ENCODE measurements at places on chromosomes 12 and 14.

DNA sequence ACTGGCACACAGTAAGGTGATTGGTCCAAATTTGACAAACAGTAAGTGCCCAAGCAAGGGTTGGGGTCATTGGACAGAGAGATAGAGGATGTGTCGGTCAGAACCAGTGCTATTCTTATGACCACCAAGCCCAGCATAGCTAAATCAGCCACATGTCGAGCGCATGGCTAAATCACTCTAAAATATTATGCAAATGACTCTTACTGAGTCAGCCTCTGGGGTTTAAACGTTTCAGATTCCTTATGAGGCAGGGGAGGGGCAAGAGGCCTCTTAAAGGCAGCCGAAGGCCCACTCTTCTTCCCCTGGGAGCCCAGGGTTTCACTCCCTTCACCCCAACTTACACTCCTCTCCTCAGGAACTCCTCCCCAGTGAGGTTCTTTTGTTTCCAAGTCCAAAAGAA, 603 bp upstream of the ENDOU start:
- DNase-seq = no peak

DNA sequence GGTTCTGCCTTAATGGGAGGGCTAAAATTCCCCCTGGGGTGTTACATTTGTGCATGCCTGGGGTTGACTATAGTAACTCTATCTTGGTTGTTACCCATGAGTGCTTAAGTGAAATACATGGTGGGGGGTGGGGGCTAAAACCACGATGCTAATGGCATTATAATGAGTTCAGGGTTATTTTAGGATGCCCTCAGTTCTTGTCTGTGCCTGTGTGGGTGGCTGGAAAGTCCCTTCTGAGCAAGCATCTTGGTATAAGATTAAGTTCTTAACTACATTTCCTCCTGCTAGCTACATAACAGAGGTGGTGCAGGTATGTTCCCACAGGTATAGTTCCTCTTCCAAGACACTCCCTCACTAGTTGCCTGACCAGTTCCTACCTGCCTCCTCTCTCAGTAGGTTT, 822.3 kb downstream of the LRFN5 start:
- no peak for DNase-seq

DNA sequence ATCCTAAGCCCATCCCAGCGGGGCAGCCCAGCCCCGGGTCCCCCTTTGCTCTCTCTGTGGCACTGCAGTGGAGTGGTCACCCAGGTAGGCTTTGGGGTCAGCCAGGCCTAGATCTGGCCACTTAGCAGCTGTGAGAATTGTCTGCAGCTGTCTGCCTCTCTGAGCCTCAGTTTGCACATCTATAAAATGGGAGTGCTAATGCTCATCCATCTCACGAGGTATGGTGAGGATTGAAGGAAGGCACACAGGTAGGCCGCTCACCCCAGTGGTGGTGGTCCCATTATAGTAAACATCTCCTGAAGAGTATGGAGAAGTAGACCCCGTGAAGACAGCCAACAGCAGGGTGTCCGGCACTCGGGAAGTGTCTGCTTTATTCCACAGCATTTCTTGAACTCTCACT, 9.2 kb downstream of the FOXN4 start:
- no peak for DNase-seq

DNA sequence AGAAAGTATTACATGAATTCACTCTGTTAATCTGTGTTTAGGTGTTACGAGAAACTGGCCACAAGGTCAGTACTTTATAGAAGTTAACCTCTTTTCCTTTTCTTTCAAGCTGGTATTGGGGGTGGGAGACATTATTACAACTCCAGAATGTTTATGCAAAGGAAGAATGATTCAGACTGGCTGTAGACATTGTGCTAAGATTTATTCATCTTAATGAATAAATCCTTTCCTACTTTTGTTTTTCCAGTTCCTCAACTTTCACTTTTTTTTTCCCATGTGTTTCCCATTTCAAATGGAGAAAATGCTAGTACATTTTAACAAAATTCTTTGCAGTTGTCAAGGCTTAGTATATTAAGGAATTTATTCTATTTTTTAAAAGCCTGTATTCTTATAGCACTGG, 1.3 kb downstream of the OTOGL start:
- DNase-seq = no peak

DNA sequence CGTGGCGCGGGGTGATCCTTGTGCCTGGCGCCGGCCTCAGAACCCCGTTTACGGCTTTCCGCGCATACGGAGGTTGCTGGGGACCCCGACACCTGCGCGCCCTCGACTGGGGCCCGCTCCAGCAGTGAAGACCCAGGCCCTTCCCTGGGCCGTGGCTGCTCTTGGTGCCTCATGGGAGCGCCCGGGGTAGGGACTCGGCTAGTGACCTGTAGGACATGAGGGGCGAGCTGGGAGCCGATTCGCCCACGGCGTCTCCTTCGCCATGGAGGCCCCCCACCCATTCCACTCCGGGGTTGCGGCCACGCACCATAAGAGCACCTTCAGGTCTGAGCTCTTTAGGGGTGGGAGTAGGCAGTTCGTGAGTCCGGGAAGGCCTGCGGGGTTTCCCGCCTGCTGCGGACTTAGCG, 14.2 kb upstream of the PAX9 start:
- no peak for DNase-seq

GRCh38 chr12:99706736-99707473, 59.4 kb downstream of the GARIN6 start:
- no peak for DNase-seq

GRCh38 chr12:78865516-78865915, 942 bp downstream of the SYT1 start:
- DNase-seq = no peak

DNA sequence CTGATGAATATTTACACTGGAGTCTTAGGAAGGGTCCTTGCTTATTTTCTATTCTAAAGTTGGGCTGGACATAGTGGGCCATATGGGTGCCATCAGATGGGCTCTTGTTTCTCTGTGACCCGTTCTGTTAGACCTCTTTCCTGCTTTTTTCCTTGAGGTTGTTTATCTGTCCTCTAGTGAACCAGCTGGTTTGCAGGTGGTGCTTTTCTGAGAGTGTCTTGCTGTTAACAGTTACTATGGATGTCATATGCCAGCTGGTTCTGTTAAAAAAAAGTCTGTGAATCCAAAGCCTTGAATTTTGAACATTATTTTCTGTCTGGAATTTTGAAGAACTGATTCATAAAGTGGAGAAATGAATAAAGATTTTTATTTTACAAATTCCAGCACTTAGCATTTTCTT, 29.2 kb downstream of the ZC3H14 start:
- DNase-seq = no peak

DNA sequence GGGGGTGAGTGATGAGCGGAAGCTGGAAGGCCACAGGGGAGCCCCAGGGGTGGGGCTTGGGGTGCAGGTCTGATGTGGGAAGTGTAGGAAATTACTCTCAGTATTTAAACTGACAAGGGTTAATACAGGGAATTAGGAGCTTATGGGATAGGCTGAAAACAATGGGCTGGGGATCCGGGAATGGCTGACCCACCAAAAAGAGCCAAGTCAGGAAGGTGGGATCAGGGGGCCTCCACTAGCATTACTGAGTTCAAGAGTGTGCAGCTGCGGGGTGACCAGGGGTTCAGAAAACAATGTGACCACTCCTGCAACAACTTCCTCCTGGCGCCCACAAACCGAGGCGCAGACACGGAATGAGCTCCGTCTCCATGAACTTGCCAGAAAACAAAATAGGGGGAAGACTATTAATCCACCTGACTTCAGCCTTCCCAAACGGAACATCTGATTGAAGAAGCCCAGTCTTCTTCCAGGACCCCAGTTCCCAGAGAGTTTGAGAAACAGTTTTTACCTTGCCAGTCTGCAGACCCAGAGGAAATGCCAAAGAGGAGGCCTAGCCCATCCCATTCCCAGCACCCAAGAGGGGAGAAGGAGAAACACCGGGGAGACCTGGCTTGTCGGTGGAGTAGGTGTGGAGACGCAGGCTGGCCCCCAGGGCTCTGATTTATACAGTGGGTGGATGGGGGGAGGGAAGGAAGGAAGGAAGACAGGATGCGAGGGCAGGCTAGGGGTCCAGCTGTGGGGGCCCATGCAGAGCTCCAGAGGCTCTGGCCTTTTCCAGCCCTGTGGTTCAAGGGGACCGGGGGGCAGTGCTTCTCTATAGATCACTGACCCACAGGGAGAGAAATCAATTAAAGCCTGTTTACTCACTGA, 16.5 kb upstream of the YY1 start:
- DNase-seq = no peak

DNA sequence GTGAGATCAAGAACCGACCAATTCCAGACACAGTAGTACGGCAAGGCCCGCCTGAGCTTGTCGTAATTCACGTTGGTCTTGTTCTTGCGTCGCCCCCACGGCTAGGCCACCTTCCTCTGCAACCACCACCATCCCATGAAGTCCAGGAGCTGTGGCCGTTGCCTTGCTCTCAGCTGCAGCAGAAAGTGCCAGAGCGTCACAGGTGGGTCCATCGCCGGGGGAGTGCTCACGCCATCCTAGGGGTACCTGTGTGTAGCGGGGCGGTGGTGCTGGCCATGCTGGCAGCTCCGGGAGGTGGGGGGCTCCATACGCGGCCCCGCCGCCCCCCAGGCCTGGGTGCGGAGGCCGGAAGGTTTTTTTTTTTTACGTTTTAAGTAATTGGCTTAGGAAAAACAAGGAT, 23.1 kb downstream of the TMEM121 start:
- no peak for DNase-seq

DNA sequence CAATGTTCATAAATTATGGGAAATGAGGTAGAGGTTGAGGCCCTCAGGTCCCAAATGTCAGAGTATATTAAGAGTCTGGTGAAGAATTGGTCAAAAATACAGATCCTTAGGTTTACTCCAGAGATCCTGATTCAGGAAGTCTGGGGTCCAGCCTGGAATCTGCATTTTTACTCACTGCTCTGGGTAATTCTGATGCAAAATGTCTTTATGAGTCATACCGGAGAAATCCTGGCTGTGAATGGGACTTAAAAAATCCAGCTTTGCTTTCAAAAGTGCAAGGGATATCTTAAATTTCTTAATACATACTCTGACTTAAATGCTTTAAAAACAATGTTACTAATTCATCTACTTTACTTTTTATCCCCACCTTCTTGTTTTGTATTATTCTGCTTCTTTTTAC, 74.5 kb downstream of the FERMT2 start:
- no peak for DNase-seq

DNA sequence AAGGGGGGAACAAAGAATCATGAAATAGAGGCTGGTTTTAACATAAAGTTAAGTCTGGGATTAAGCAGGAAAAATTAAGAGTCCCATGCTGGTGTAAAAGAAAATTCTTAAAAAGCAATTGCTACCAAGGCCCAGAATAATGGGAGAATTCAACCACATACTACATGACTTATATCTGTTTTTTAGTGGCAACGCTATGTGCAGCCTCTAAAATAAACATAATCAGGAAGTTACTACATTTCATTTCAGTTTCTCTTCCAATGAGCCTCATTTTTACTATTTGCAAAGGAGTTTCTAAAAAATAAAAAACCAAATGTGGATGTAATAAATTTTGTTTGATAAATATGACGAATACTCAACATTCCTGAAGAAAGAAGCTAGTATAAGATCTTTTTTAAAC, 58.1 kb downstream of the CPNE8 start:
- no peak for DNase-seq

DNA sequence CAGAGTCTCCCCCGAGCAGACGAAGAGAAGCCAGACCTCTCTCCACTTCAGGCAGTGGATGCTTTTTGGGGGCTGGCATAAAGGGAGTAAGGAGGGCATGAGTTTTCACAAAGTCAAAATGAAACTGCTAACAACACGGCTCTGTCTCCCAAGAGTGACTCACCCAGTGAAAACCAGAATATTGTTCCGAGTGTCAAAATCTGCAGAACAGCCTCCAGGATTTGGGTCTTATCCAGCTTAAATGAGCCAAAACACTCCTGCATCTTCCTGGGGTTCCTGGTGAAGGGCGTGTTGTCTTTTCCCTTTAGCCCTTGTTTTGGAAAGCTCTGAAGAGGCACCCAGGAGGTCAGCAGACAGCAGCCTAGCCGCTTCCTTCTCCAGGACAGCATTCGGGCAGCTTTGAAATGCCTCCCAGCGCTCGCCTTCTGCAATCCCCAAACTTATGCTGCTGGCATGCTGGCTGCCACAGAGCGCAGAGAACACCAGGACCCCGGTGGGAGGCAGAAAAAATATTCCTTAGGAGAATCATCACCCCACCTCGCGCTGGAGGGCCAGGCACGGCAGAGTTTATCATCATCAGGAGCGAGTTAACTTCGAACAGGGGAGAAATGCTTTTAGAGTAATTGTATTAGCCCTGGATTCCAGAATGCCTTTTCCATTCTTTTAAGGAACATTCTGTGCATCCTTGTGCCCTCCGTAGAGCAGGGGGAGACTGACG, 117.7 kb upstream of the NCOR2 start:
- DNase-seq = no peak

- no peak for DNase-seq
Measured at GRCh38 chr12:131091413-131091975, 137.8 kb downstream of the ADGRD1 start.

GRCh38 chr14:68527329-68527851, 265.5 kb downstream of the ZFP36L1 start:
- DNase-seq = no peak
